Sigmoid colon (tissue), 7 donors: ENCODE measurements at places on chromosomes 6 and 20. TPM values are rescaled to one million over a fixed set of nuclear protein-coding genes. Genes with fewer than 3 reads are reported as not detected.

- no peak overlapping the region for H3K4me3 ChIP-seq
- H3K4me1 ChIP-seq, result no peaks in the 10 kb centered on the region
- H3K36me3 ChIP-seq, result no peaks in the 10 kb centered on the region
These were observed 10.6 kb downstream of the CTCFL start for GRCh38 chr20:57514273-57514751.

GRCh38 chr20:57770852-57771720, 61.3 kb upstream of the PMEPA1 start:
- H3K4me1 ChIP-seq, result no peaks in the 10 kb centered on the region
- H3K36me3 ChIP-seq, result no peaks in the 10 kb centered on the region
- peak; percentile 32 for DNase-seq
- H3K27me3 ChIP-seq, result no peaks in the 10 kb centered on the region
- H3K4me3 ChIP-seq, result no peak overlapping the region
- H3K27ac ChIP-seq, result no peak overlapping the region

GRCh38 chr6:163733061-163733460, 318.5 kb downstream of the QKI start:
- no peaks in the 10 kb centered on the region for H3K4me1 ChIP-seq
- no peak for DNase-seq
- H3K4me3 ChIP-seq, result no peak overlapping the region
- H3K27me3 ChIP-seq, result no peaks in the 10 kb centered on the region

DNA sequence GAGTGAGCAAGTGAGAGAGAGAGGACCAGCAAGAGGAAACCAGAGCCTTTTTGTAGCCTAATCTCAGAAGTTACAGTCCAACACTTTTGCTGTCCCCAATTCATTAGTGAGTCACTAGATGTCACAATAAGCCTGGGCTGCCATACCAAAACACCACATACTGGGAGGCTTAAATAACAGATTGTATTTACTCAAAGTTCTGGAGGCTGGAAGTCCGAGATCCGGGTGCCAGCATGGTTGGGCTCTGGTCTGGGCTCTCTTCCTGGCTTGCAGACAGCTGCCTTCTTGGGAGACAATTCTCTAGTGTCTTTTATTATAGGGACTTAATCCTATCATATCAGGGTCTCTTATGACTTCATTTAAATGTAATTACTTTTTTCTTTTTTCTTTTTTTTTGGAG, 50.7 kb upstream of the FERMT1 start:
- H3K4me3 ChIP-seq, result no peak overlapping the region
- H3K4me1 ChIP-seq, result no peaks in the 10 kb centered on the region
- no peaks in the 10 kb centered on the region for H3K36me3 ChIP-seq

- H3K4me1 ChIP-seq, result no peaks in the 10 kb centered on the region
- H3K36me3 ChIP-seq, result no peaks in the 10 kb centered on the region
- H3K4me3 ChIP-seq, result no peak overlapping the region
- DNase-seq, result no peak
These were observed 203.0 kb downstream of the SAMD5 start for GRCh38 chr6:147711476-147711875.

DNA sequence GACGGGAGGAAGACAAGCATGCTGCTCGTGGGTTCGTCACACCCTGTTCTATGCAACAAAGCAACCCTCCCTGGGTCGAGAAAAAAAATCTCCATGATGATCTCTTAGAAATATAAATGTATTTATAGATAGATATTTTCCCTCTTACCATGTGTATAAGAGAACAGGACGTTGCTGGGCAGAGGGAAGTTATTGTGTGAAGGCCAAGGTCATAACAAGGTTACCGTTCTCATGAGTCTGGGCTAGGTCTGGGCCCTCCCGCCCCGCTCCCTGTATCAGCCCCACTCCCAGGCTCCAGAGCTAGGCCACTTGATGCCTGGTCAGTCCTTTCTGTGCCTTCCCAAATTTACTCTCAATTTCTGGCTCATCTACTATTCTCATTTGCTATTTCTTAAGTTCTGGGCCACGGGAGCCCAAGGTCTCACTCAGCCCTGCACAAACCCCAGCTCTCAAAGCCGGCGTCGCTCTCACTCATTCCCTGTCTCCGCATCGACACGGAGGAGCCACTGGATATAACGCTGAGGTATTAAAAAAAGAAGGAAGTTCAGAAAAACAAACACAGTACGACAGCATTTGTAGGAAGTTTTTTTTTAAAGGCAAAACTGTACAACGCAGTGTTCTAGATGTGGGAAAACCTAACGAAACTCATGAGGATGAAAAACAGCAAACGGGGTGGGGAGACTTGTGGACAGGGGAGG, 96.8 kb downstream of the PSMG4 start:
- H3K4me3 ChIP-seq, result peak overlapping the region; percentile 42
- H3K36me3 ChIP-seq, result no peaks in the 10 kb centered on the region
- H3K27me3 ChIP-seq, result no peaks in the 10 kb centered on the region

GRCh38 chr6:8623441-8623840, 188.1 kb upstream of the SLC35B3 start:
- H3K4me3 ChIP-seq, result no peak overlapping the region
- no peaks in the 10 kb centered on the region for H3K4me1 ChIP-seq
- no peak overlapping the region for H3K27ac ChIP-seq
- H3K36me3 ChIP-seq, result no peaks in the 10 kb centered on the region
- DNase-seq, result no peak
- H3K27me3 ChIP-seq, result no peaks in the 10 kb centered on the region

- peaks cover 15% of the 10 kb centered on the region for H3K4me1 ChIP-seq
- no peaks in the 10 kb centered on the region for H3K27me3 ChIP-seq
- peak overlapping the region; percentile 62 for H3K4me3 ChIP-seq
These were observed 33.6 kb upstream of the ID4 start for GRCh38 chr6:19803331-19804204.

Gene CST4
- total RNA-seq, result not detected

DNA sequence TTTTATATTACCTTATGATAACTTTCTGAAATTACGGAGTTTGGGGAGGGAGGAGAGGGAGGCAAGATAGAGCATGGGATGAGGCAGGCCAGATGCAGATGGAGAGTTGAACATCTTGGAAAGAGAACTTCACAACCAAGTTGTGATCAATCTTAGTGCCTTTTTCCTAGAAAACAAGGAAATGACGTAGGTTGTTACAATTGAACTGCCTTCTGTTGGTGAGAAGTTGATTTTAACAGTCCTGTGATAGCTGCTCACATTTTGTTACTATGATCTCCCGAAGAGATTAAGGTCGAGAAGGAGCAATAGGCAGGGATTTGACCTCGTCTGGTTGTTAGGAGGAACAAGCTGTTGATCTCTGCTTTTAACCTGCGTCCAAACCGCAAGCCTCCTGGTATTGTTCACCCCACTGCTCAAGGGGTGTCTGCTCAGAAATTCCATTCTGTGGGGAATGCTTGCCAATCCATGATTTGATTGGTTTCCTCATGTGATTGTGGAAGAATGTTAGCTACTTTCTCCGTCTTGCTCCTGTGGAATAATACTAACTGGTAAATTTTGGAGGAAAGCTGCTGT, 35.1 kb downstream of the TIAM2 start:
- no peaks in the 10 kb centered on the region for H3K27me3 ChIP-seq
- peaks cover 11% of the 10 kb centered on the region for H3K4me1 ChIP-seq
- H3K4me3 ChIP-seq, result no peak overlapping the region
- DNase-seq, result no peak
- no peak overlapping the region for H3K27ac ChIP-seq

Gene HCK
- 8.6 TPM for total RNA-seq

Gene HDGFL1
- not detected for total RNA-seq

Gene OR2H1
- total RNA-seq, result not detected

DNA sequence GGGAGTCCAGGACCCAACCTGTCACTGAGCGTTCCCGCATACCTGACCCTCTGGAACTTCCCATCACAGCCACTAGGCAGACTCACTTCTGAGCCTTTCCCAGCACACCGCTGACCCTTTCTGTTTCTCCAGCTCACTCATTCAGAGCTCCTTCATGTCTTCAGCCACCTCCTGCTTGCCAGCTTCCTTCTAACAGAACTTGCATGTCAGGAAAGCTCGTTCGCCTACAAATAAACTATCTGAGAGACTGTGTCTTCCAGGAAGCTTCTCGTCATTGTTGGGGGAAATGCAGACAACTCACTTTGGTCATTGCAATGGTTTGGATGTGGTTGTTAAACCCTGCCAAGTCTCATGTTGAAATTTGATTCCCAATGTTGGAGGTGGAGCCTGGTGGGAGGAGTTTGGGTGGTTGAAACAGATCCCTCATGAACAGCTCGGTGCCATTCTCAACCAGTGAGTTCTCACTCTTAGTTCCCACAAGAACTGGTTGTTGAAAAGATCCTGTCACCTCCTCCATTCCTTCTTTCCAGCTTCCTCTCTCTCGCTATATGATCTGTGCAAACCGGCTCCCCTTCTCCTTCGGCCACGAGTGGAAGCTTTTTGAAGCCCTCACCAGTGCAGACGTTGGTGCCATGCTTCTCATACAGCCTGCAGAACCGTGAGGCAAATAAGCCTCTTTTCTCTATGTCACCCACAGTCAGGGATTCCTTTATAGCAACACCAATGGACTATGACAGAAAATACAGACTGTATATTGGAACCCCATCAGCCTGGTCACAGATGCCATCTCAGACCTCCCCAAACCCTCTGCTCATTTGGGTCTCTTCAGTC, 1.4 kb upstream of the MUC21 start:
- no peak overlapping the region for H3K4me3 ChIP-seq
- peaks cover 7% of the 10 kb centered on the region for H3K4me1 ChIP-seq
- H3K27ac ChIP-seq, result no peak overlapping the region
- peaks cover 8% of the 10 kb centered on the region for H3K27me3 ChIP-seq
- DNase-seq, result no peak
- H3K36me3 ChIP-seq, result no peaks in the 10 kb centered on the region

Gene MYCT1
- total RNA-seq, result 6.6 TPM

DNA sequence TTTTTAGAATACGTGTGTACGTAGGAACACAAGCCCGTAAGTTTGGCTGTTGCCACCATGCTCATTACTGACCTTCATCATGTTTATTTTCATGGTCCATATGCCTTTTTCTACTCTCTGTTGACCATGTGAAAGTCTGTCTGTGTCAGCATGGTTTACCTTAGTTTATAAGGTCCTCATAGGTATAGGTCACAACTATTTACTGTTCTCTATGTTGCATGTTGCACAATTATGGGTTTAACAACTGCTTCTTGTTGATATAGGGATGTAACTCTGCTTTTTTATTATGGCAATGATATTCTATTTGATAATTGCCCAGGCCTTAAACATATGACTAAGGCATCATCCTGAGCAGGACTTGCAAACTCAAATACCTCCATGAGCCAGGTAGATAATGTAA, 13.4 kb upstream of the RANBP9 start:
- no peaks in the 10 kb centered on the region for H3K4me1 ChIP-seq
- no peak for DNase-seq
- no peak overlapping the region for H3K4me3 ChIP-seq

- H3K36me3 ChIP-seq, result no peaks in the 10 kb centered on the region
- H3K4me3 ChIP-seq, result no peak overlapping the region
- H3K4me1 ChIP-seq, result peaks cover 5% of the 10 kb centered on the region
- no peak overlapping the region for H3K27ac ChIP-seq
- H3K27me3 ChIP-seq, result no peaks in the 10 kb centered on the region
These were observed 54.7 kb downstream of the BMP5 start for GRCh38 chr6:55820696-55821095.

DNA sequence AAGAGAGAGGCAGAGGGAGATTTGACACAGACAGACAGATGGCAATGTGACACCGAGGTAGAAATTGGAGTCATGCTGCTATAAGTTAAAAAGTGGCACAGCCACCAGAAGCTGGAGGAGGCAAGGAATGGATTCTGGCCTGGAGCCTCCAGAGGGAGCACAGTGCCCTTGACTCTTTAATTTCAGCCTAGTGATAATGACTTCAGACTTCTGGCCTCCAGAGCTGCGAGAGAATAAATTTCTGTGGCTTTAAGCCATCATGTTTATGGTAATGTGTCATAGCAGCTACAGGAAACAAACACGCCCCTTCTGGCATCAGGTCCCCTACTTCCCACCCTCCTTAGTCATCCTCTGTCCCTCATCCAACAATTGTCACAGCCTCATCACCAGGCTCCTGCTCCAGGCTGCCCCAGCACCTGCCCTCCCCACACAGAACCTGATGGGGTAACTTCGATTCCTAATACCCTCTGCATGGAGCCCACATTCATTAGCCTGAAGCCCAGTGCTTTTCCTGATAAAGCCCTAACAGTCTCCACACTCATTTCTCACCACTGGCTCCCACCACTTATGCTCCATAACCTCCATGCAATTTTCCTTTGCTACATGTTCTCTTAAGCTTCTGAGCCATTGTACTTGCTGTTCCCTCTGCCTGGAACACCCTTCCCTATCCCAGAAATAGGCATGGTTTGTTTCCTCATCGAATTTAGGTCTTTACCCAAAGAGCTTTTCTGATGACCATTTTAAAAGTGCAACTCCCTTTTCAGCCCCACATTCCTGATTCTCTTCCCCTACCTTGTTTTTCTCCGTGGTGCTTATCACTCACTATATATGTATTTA, 69.7 kb upstream of the TOX2 start:
- no peaks in the 10 kb centered on the region for H3K27me3 ChIP-seq
- no peak overlapping the region for H3K27ac ChIP-seq
- no peaks in the 10 kb centered on the region for H3K4me1 ChIP-seq
- peak; percentile 20 for DNase-seq
- no peaks in the 10 kb centered on the region for H3K36me3 ChIP-seq
- no peak overlapping the region for H3K4me3 ChIP-seq

Gene CDH4
- not detected for total RNA-seq

Gene CRISP2
- total RNA-seq, result not detected

Gene C20orf141
- total RNA-seq, result not detected

GRCh38 chr20:10061641-10062040, 26.9 kb downstream of the ANKEF1 start:
- no peak for DNase-seq
- no peaks in the 10 kb centered on the region for H3K4me1 ChIP-seq
- H3K27me3 ChIP-seq, result no peaks in the 10 kb centered on the region

Gene TP53INP2
- total RNA-seq, result 30.4 TPM

- DNase-seq, result no peak
- no peak overlapping the region for H3K4me3 ChIP-seq
- H3K4me1 ChIP-seq, result no peaks in the 10 kb centered on the region
- H3K27ac ChIP-seq, result no peak overlapping the region
- no peaks in the 10 kb centered on the region for H3K36me3 ChIP-seq
These were observed 142.4 kb upstream of the SLC24A3 start for GRCh38 chr20:19070026-19070425.
